Caudate nucleus (tissue), 63 donors: ENCODE measurements at places on chromosomes 5 and 9.

DNA sequence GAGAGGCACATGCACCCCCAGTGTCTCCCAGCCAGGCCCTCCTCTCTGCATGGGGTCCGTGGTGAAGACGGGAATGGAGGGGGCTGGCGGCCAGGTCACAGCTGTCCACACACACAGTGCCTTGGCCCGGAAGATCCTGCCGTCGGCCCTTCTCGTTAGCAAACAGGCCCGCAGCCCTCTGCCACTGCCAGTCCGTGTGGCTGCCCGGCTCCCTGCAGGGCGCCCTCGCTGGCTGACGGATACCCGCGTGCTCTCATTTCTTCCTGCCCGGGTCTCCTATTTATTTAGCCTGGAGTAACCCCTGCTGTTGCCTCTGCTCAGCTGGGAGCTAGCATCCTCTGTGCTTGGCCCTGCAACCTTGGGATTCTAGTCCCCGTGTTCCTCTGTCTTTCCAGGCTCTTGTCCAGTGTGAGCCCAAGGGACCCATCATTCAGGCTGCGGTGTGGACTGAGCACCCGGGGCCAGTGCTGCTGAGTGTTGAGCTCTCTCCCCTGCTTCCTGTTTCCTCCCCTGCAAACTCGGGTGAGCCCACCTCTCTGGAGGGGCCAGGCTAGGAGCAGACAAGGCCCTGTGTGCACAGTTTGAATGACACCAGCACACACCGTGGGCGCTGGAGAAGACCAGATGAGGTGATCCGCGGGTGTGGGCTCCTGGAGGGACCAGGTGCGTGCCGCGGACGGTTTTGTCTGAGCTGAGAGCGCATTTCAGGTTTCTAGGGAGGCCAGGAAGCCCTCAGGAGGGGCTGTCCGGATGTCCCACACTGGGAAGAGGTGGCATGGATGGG lies 14.6 kb upstream of the RNU6ATAC start:
- DNase-seq: no peak

DNA sequence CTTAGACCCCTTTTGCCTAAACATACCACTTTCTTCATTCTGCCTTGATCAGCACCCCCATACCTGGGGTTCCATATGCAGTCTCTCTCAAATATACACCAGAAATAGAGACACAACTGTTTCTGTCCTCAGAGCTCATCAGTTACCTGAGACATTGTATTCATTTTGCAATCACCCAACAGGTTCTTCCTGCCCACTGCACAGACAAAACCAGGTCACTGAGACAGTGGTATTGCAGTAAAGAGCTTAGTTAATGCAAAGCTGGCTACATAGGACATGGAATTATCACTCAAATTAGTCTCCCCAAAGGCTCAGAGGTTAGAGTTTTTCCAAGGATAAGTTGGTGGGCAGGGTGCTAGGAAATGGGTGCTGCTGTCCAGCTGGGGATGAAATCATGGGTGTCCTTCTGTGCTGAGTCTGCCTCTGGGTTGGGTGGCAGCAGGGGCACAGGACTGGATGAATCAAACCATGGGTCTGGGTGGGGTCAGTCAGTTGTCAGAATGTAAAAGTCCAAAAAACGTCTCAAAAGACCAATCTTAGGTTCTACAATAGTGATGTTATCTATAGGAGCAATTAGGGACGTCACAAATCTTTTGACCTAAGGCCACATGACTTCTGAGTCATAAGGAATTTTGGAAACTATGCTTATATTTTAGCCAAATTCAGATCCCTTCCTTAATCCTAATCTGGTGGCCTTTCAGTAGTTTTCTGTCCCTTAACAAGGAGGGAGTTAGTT lies 41.0 kb downstream of the KCNV2 start:
- DNase-seq: no peak

GRCh38 chr9:131043087-131043486 lies 34.1 kb downstream of the LAMC3 start:
- DNase-seq: no peak

- DNase-seq: no peak
Observed at GRCh38 chr9:87431837-87432236, 65.8 kb upstream of the DAPK1 start.

- DNase-seq: no peak
Observed at GRCh38 chr9:121772600-121773285, 121.3 kb downstream of the DAB2IP start.

DNA sequence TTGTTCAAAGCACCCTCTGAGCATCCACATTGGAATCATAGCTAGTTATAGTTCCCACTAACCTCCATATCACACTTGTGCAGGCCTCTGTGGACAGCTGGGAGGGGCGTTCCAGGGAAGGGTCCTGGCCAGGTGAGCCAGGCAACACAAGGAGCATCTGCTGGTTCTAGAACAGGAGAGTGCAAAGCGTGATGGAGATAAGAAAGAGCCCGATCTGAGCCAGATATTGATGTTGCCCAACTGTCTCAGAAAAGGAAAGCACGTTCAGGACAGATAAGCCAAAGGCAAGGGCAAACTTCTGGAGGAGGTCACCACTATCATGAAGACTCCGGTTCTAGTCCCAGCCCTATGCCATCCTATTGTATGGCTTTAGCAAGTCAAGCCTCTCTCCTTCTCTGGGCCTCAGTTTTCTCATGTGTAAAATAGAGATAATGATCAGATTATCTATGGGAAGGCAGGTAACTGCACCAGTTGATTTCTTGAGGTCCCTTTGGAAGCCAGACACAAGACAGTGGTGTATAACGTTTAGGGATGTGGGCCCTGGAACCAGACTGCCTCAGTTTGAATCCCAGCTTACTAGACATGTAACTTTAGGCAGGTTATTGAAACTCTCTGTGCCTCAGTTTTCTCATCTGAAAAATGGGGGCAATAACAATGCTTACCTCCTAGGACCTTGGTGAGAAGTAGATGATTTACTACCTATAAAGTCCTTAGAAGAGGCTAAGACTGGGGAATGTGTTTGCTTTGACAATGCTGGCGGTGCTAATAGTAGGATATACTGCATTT lies 19.8 kb downstream of the GABBR2 start:
- no peak for DNase-seq

- DNase-seq: no peak
Observed at GRCh38 chr5:141605523-141606277, 13.1 kb downstream of the DIAPH1 start.

DNA sequence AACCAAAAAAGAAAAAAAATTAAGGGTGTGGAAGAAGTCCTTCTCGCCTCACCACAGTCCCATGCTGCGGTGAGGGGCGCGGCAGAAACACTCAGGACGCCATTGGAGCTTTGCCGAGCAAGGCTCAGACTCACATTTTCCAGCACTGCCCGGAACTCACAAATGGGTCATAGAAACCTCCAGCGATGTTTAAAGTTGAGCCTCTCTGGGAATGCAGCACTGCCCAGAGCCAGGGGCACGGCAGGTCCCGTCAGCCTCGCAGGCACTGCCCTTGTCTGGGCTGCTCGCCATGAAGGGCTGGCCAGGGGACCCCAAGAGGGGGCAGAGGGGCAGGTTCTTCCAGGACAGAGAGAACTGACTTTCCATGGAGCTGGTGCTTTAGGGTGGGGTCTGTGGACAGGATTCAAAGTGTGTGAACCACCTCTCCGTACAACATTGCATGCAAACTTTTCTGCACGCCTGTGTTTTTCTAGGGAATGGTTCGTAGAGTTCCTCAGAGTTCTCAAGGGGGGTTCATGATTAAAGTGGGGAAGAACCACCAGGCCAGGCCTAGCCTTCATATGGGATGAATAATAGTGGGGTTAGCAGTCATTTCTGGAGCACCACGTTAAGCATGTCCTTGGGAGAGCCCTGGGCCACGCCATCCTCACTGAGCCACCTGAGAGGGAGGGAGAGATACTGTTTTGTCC lies 38.4 kb downstream of the PRRX2 start:
- no peak for DNase-seq

- no peak for DNase-seq
Observed at GRCh38 chr9:93149361-93149760, 15.3 kb upstream of the NINJ1 start.
